Caco-2 (cell line): ENCODE measurements at places on chromosomes 6 and 20. TPM values are rescaled to one million over a fixed set of nuclear protein-coding genes. Genes with fewer than 3 reads are reported as not detected.

DNA sequence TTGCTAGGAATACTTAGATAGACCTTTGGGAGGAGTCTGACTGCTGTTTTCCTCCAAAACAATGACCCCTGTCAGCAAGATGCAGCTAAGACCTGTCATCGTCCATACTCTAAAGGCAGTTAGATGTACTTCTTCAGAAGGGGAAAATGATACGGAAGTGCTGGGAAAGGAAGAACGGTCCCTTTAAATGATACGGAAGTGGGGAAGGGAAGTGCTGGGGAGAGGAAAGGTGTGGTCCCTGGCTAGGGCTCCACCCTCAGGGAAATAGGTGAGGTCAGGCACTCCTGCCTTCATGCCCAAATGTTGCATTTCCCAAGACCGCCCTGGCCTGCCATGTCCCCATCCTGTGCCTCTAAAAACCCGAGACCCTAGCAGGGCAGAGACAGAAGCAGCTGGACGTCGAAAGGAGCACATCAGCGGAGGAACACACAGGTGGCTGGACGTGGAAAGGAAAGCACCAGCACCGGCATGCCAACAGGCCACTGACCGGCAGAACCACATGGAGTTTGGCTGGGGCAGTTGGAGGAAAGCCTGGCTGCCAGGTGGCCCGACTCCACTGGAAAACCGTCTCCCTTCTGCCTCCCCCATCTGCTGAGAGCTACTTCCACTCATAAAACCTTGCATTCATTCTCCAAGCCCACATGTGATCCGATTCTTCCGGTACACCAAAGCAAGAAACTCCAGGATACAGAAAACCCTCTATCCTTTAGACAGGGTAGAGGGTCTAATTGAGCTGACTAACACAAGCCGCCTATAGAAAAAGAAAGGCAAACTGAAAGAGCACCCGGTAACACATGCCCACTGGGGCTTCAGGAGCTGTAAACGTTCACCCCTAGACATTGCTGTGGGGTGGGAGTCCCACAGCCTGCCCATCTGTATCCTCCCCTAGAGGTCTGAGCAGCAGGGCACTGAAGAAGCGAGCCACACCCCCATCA lies 94.6 kb downstream of the FAXC start:
- DNase-seq = no peak

DNA sequence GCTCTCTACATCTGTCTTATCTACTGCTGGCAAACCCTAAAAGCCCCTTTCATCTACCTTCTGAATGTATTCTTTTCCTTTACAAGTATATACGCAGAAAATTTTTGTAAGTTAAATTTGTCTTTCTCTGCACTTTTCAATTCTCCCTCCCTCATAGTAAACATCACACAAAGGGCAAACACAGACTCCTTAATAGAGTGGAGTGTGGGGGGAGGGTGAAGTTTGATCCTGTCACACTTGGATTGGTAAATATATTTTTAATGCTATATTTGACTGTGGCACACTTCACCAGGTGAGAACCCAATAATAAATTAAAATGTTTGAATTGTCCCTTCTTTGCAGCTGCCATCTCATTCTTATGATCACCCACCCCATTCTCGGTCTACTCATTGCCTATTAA lies 33.2 kb upstream of the PAQR8 start:
- no peak for DNase-seq

The PHACTR1 gene
- 0.41 and 0.67 TPM in 2 replicates for total RNA-seq

The MAFB gene
- 0.88 and 1.2 TPM in 2 replicates for total RNA-seq

The PRSS16 gene
- 16.4 and 16.5 TPM in 2 replicates for total RNA-seq

The RGS19 gene
- 29.3 and 34.3 TPM in 2 replicates for total RNA-seq

- no peak for DNase-seq
Measured at GRCh38 chr6:152261179-152261578, 376.0 kb downstream of the SYNE1 start.

GRCh38 chr6:138580801-138581200 lies 81.5 kb upstream of the NHSL1 start:
- DNase-seq = no peak

- no peak for DNase-seq
Measured at GRCh38 chr20:59811681-59812171, 121.7 kb downstream of the SYCP2 start.

- DNase-seq = no peak
Measured at GRCh38 chr6:138957484-138957883, 30.6 kb downstream of the REPS1 start.

The HLA-DRB5 gene
- not detected in 2 replicates for total RNA-seq

DNA sequence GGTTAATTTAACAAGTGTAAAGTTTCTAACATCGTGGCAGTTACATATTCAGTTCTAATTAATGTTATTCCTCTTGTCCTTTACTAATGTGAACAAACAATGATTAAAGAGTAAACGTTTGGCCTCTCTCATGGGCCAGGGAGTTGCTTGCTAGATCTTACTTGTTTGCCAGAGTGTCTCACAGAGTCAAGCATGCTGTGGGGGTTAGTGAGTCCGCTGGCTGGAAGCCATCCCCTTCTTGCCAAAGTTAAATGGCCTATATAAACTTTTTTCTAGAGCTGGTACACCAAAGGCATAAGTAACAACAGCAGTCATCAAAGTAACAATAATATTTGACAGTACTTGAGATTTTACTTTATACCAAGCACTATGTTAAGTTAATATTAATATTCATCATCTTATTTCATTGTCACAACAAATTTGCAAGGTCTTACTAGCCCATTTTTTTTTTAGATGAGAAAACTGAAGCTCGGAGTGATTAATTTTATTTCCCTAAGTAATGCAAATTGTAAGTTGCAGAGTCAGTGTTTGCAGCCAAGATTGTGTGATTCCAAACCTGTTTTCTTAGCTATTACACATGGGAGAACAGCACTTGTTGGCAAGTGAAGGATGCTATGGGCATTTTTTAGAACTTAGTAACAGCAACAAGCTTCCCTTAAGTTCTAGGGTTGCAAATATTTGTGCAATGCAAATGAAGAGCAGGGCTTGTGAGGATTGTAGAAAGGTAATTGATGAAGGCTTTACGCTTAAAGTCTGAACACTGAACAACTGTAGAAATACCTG lies 224.5 kb downstream of the RFPL4B start:
- no peak for DNase-seq

DNA sequence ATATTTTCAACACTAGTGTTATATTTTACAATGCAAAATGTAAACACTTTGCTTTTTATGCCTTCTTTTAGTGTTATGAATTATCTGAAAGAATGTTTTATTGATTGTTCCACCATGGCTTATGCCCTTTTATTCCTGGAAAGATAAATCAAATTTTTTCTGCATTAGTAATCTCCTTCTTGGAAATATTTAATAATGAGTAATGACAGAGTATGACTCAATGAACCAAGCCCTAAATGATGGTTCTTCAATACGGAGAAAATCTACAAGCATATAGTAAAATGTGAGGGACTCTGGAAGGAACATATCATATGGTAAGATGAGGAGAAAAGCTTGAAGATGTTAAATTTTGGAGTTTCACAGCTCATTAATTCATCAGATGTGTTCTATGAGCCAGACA lies 929.6 kb downstream of the C6orf118 start:
- no peak for DNase-seq

DNA sequence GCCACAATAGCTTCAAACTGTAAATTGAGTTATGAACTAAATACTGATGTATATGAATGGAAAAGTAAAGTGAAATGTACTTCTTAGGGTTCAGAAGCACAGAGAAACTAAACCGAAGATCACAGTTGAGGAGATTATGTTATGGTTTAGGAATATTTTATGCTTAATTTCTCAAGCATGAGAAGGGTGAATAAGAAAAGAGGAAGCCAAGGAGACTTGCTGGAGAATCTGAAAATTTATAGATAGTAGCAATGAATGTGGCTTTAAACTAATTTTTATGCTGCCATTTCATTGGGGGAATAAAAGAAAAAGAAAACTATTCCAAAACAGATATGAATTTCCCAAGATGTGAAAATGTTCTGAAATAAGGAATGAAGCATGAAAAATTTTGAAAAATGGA lies 5.6 kb downstream of the ANKS1A start:
- no peak for DNase-seq

The PLAGL2 gene
- total RNA-seq = 89.6 and 96.1 TPM in 2 replicates

- DNase-seq = no peak
Measured at GRCh38 chr20:47428851-47429336, 72.4 kb upstream of the ZMYND8 start.

The EXOC2 gene
- total RNA-seq = 19.8 and 21.4 TPM in 2 replicates

The TMC2 gene
- not detected in 2 replicates for total RNA-seq

DNA sequence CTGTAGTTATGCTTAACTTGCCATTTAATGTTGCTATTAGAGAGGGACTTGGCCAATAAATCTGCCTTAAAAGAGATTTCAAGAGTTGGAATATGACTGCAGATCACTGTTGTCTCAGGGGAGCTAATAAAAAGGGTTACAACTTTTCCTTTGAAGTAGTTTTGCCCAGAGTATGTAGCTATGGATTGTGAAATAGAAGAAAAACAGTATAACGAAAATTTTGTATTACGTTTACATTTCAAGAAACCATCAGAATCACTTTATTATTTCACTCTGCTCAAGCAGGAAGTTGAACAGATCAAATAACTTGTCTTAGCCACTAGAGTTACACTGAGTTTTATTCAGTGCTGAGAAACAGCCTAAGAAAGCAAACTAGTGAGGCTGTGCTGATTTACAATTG lies 3.0 kb upstream of the ZSCAN26 start:
- DNase-seq = no peak

DNA sequence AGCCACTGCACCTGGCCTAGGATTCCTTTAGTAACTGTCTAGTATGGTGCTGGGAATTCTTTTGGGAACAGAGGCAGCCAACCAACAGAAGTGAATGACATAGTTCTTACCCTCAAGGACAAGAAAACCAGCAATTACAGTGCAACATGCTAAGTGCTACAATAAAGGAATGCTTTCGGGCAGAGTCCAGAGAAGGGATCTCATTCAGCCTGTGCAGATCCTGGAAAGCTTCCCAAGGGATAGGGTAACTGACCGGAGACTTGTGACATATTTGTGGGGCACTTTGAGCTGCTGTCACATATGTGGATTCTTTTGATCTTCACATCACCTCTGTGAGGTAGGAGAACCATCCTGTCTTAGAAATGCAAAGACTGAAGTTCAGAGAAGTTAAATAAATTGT lies 46.8 kb downstream of the C6orf15 start:
- no peak for DNase-seq

The THEMIS gene
- not detected in 2 replicates for total RNA-seq

DNA sequence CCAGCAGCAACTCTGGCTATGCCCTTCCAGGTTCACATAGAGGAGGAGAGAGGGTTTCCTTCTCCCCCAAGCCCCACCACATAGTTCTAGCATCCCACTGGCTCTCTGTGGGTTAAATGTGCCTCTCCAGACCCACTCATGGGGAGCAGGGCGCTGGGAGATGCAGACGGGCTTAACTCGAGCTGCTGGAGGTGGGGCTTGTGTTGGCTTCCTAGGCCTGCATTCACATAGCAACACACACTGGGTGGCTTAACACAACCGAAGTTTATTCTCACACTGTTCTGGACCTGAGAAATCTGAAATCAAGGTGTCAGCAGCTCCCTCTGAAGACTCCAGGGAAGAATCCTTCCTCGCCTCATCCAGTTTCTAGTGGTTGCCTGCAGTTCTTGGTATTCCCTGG lies 33.6 kb downstream of the SLC2A10 start:
- DNase-seq = no peak

The WFDC13 gene
- total RNA-seq = not detected in 2 replicates

DNA sequence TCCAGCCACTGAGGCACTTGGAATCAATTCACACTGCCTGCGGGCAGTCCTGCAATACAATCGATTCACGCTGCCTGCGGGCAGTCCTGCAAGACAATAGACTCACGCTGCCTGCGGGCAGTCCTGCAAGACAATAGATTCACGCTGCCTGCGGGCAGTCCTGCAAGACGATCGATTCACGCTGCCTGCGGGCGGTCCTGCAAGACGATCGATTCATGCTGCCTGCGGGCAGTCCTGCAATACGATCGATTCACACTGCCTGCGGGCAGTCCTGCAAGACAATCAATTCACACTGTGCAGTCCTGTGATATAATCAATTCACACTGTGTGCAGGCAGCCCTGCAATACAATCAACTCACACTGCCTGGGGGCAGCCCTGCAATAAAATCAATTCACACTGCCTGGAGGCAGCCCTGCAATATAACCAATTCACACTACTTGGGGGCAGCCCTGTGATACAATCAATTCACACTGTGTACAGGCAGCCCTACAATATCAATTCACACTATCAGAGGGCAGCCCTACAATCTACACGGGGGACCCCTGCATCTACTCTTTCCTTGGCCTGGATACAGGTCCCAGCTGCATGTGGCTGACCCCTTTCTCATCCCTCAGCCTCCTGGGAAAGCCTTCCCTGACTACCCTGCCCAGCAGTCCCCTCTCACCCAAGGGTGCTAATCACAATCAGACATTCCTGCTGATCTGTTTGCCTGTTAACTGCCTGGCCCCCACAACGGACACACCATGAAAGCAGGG lies 10.4 kb downstream of the TAF4 start:
- no peak for DNase-seq

The AKAP12 gene
- total RNA-seq = 0.93 and 1.2 TPM in 2 replicates

The NDUFAF5 gene
- total RNA-seq = 34.9 and 38.3 TPM in 2 replicates

The NKAIN4 gene
- total RNA-seq = 2.1 and 2.7 TPM in 2 replicates

DNA sequence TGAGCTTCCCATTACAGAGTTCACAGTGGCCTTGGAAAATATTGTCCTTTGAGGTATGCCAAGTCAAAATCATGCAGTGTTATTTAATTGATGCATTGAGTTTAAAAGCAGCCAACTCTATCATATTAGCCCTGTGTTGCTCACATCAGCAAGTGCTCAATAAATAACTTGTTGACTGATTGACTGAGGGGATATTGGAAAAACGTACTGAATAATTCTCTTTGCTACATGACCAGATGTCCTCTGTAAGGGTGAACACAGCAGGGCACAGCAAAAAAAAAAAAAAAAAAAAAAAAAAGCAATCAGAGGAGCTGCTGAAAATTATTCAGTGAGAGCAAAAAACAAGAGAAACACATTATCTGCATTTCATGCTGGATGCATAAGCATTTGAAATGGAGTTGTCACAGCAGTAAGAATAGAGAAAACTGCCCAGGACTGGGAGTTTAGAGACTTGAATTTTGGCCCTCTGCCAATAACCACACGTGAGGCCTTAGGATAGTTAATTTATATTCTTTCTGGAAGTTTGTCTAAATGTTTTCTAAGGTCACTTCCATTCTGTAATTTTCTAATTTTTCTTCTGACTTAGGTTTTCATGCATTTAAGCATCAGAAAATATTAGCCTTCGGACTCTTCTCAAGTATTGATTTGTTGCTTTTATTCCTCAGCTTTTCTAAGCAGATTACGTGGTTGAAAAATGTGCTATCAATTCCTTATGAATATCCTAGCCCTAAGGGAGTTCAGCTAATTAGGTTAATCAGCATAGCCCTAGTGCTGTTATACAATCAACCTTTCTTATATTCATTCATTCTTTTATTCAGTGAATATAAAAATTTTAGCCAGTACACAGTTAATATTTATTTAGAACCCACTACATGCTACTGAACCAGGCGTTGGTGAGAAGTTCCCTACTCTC lies 246.8 kb upstream of the STXBP5 start:
- no peak for DNase-seq

The ULBP3 gene
- total RNA-seq = 8.1 and 8.5 TPM in 2 replicates

- DNase-seq = no peak
Measured at GRCh38 chr6:170125456-170126300, 165.2 kb downstream of the DLL1 start.

GRCh38 chr6:77368660-77369313 lies 94.5 kb downstream of the HTR1B start:
- no peak for DNase-seq

The RNF8 gene
- total RNA-seq = 17.3 and 17.7 TPM in 2 replicates
